ENCODE measurements at places on chromosomes 4 and X. TPM values are rescaled to one million over a fixed set of nuclear protein-coding genes. Genes with fewer than 3 reads are reported as not detected.

DNA sequence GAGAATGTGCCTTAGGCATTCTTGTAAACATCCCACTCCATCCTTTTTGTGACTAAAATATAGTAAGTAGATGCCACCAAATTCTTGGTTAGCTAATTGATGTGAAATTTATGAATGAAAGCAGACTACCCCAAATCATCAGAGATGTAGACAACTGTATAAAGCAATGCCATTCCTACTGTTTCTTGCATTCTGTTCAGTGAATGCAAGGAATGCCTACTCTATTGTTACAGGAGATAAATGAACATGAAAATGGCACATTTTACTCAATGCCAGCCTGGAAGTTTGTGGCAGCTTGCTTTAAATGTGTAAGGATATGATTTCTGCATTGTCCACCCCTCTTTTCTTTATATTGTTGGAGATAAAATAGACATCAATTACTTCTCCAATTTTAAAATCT, 317.9 kb downstream of the LDB2 start:
- H3K27ac ChIP-seq = no peak overlapping the region
- no peak overlapping the region for H3K4me3 ChIP-seq
- H3K4me1 ChIP-seq = no peaks in the 10 kb centered on the region
- no peak for DNase-seq
- no peaks in the 10 kb centered on the region for H3K36me3 ChIP-seq
- no peaks in the 10 kb centered on the region for H3K27me3 ChIP-seq

- H3K4me1 ChIP-seq = no peaks in the 10 kb centered on the region
- H3K36me3 ChIP-seq = no peaks in the 10 kb centered on the region
- no peak overlapping the region for H3K4me3 ChIP-seq
- H3K27me3 ChIP-seq = no peaks in the 10 kb centered on the region
These were observed 46.8 kb downstream of the CPE start for GRCh38 chr4:165425629-165426028.

The PFKFB1 gene
- total RNA-seq = 0.98 TPM

DNA sequence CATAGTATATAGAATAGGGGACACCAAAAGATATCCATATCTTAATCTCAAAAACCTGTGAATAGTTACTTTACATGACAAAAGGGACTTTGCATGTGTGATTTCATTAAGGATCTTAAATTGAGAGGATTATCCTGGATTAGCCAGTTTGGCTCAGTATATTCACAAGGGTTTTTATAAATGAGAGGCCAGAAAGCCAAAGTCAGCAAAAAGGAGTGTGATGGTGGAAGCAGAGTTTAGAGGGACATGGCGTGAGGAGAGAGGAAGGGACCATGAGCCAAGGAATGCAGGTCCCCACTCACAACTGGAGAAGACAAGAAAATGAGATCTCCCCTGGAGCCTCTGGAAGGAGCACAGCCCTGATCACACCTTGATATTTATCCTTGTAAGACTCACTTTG, 648.5 kb upstream of the LCORL start:
- no peaks in the 10 kb centered on the region for H3K27me3 ChIP-seq
- no peak overlapping the region for H3K27ac ChIP-seq
- no peaks in the 10 kb centered on the region for H3K36me3 ChIP-seq
- no peak for DNase-seq
- no peak overlapping the region for H3K4me3 ChIP-seq

GRCh38 chrX:104922206-104922621, 298.3 kb downstream of the TEX13A start:
- H3K36me3 ChIP-seq = no peaks in the 10 kb centered on the region
- no peak overlapping the region for H3K4me3 ChIP-seq
- peak; percentile 59 for DNase-seq
- no peaks in the 10 kb centered on the region for H3K4me1 ChIP-seq
- no peak overlapping the region for H3K27ac ChIP-seq

The ZNF157 gene
- 2.0 TPM for total RNA-seq

The XPNPEP2 gene
- total RNA-seq = 0.29 TPM

GRCh38 chr4:30717208-30718020, 2.8 kb upstream of the PCDH7 start:
- H3K36me3 ChIP-seq = no peaks in the 10 kb centered on the region
- peak; percentile 13 for DNase-seq
- H3K4me3 ChIP-seq = peak overlapping the region; percentile 27
- H3K27me3 ChIP-seq = peaks cover 3% of the 10 kb centered on the region

DNA sequence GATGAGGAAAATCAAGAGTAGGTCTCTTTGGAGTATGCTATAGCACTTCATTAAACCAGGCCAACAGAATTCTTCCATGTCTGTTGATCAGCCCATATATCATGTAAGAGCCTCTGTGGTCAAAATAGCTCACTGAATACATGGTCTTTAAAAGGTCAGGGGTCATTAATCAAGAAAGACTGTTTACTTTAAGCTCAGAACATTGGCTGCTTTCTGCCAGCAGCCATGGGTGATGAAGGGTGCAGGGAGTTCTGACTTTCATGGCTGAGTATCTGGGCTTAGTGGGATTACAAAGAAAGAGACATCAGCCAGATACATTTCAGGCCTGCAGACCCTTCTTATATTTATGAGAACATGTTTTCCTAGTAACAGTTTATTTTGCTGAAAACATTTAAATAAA, 7.1 kb upstream of the C4orf54 start:
- H3K36me3 ChIP-seq = no peaks in the 10 kb centered on the region
- H3K27me3 ChIP-seq = no peaks in the 10 kb centered on the region
- DNase-seq = no peak
- H3K4me1 ChIP-seq = no peaks in the 10 kb centered on the region
- no peak overlapping the region for H3K4me3 ChIP-seq
- H3K27ac ChIP-seq = no peak overlapping the region

Measured in naive thymus-derived CD4-positive, alpha-beta T cell (primary cell).